AG08395 (cell line): ENCODE measurements at places on chromosomes 2 and 18.

GRCh38 chr2:137002896-137003295, 237.6 kb downstream of the THSD7B start:
- no peak for DNase-seq

GRCh38 chr2:53209679-53210458, 557.7 kb upstream of the CHAC2 start:
- DNase-seq: no peak

DNA sequence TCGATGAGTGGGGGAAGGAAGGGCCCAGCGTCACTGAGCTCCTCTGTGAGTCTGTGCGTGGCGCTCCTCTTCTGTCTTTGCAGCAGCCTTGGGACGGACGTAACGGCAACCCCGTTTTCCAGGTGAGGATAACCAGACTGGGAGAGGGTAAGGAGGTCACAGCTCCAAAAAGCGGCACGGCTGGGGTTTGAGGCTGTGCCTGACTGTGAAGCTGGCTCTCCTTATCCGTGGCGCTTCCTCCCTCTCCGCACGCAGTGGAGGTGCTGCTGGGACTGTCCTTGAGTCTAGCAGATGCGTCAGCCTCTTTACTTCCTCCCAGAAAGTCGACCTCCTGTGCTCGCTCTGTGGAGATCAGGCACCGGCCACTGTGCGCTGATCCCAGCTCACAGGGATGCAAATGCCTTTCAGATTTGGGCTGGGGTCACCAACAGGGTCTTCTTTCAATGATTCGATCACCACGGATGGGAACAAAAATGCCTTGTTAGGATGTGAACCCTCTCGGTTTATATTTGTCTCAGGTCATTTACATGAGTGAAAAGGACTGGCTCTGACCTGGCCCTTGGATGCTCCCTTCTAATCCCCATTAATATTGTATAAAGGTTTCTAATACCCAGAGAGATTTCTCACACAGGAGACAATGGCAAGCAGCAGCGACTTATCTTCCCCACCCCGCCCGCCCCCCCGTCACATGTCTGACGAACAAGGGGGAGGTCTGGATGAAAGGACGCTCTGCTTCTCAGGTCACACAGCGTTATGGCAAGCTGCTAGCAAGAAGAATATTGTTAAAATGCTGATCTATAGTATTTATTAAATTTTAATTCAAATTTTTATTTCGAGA, 30.1 kb upstream of the E2F6 start:
- no peak for DNase-seq

DNA sequence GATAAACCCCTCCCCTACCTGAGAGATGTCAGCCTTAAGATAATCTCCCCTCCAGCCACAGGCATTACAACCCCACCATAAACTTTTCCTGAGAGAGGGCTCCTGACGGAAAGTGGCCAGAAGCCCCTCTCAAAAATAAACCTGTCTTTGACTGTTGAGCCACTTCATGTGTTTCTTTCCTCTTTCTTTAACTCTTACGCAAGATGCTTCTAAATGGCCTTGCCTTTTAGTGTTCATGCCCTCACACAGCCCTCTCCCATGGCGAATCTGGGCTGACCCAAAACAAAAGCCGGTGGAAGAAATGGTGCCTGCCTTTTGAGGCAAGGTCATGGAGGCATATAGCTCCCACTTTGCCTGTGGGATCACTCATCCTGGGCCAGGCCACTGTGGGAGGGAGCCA, 54.4 kb downstream of the NAPG start:
- no peak for DNase-seq

DNA sequence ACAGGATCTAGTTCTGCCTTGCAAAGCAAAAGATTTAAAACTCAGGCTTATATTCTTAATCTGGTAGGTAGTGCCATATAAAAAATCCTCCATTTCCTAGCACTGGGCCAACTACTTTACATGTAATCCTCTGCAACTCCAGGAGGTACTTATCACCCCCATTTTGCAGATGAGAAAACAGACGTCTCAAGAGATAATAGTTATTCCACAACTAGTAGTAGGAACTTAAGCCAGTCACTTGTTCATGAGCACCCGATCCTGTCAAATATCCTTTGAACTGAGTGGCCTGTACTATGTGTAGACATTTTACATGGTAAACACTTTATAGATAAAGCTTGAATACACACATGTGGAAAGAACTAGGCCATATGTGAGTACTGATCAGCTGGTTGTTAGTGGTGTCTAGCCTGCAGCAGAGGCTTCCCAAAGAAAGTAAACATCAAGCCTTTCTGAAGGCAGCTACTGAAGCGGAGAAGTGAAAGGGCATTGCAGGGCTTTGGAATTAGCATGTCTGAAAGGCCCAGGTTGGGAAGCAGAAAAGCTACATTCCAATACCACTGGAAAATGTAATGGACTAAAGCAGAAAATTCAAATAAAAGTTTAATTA, 48.0 kb downstream of the NAB1 start:
- DNase-seq: no peak
